ENCODE measurements at places on chromosomes 1 and 21. TPM values are rescaled to one million over a fixed set of nuclear protein-coding genes. Genes with fewer than 3 reads are reported as not detected.

The F13B gene
- not detected for polyA plus RNA-seq

The REN gene
- 71.6 TPM for polyA plus RNA-seq

The DTL gene
- 20.9 TPM for polyA plus RNA-seq

The C4BPA gene
- polyA plus RNA-seq = 0.45 TPM

The LEMD1 gene
- 2.3 TPM for polyA plus RNA-seq

The SYT2 gene
- polyA plus RNA-seq = 3.0 TPM

The ACTL8 gene
- polyA plus RNA-seq = not detected

GRCh38 chr1:245707941-245708340 lies 553.2 kb downstream of the KIF26B start:
- DNase-seq = no peak

DNA sequence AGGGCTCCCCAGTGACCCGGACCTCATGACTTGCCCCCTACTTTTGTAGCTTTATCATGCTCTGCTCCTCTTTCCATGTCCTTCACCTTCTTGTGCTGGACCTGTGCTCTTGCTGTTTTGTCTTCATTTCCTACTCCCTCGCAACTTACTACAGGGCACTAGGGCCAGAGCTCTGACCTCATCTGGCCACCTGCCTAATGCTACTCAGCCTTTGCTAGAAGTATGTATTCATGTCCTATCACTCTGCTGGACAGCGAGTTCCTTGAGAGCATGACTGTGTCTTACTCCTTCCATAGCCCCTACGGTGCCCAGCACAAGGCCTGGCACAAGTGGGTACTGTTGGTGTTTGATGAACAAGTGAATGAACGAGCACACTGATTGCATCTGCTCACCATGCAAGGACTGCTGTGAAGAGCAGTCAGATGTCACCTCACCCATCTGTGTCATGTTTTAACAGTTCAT lies 1.9 kb downstream of the MTFR1L start:
- no peak for DNase-seq

DNA sequence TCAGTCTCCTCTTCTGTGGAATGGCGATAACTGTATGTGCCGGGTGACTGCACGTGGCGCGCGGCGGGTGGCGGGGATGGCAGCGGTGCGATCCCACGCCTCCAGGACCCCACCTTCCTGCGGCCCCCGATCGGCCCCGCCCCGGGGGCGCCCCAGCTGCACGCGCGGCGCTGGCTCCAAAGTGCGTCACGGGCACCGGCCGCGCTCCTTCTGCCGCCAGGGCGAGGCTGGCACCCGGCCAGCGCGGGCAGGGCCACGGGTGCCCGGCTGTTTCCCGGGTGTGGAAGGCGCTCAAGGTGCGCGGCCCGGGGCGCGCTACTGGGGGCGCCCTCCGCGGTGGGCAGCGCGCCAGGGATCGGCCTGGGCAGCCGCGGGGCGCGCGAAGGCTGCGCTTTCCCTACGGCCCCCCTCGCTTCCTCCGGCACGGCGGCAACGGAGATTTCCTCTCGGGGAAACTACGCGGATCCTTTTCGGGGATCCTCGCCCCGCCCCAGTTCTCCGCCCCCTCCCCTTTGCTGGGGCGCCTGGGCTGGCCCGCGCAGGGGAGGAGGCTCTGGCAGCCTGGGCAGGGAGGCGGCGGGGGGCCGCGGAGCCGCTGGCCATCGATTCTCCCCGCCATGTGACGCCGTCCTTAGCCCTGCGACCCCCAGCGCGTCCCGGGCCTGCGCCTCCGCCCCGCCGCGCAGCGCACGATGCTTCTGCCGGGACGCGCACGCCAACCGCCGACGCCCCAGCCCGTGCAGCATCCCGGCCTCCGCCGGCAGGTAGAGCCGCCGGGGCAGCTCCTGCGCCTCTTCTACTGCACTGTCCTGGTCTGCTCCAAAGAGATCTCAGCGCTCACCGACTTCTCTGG lies at the start of gene EVA1C:
Gene EVA1C (plus strand): TSS at position 545 of the 853 bp plus-strand sequence. CDS start 148 bp downstream, at position 693.
- no peak for DNase-seq

GRCh38 chr21:28193189-28193588 lies 799.5 kb downstream of the LTN1 start:
- DNase-seq = no peak

DNA sequence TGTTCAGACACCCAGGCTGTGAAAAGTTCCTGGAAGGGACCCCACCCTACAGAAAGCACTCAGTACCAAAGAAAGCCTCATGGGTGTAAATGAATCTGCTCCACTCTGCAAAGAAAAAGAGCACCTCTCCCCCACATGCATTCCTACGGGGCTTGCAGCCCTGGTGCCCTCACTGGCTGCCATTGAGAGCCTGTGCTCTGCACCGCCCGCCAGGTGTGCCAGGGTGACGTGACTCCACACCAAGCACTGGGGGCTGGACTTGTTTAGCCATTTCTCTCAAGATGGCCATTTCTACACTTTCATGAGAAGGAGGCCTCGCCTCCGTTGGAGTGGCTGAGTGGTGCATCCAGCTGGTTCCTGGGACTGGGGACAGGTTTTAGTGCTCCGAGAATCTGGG lies 380.5 kb upstream of the VAMP3 start:
- no peak for DNase-seq

- DNase-seq = no peak
Observed at GRCh38 chr1:183461350-183461749, 10.9 kb upstream of the SMG7 start.

DNA sequence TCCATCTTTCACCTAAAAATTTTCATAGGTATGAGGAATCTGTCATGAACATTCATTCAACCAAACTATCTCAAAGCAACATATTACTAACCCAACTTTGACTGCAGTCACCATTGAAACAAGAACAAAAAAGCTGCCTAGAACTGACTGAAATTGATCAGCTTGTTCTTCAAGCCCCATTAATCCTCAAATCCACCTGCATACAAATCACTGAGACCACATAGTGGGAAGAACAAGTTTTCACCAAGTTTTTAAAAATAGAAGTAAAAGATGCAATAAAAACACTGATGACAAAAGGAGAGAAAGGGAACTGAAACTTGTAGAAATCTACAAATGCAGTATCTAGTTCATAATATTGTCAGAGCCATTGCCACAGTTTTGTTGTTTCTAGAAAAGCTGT lies 6.1 kb downstream of the SORT1 start:
- DNase-seq = no peak

DNA sequence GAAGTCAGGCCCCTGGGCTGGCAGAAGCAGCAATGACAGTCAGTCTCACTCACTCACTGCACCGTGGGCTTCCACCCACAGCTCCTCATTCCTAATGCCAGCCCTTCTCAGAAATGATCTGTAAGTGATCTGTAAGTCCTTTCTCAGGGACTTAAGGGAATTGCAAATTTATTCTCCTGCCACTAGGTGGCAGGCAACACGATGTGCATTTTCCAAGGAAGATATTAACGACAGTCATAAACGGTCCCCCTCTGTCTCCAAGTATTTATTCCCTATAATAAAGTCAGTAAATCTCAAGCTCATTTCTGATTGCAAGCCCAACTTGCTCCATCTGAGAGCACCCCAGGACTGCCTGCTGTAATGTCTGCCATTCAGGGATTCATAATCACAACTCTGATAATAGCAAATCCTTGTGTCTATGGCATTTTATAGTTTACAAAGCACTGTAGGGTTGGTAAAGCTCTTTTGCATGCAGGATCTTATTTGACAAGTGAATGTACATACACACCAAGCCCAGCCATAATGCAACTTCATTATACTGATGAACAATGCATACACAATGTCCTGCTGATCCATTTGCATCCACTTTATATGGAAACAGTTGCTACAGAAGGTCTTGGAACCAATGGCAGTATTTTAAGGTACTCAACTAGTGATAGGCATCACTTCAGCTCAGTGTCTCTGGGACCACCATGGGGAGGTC lies 380.5 kb upstream of the CAMK1G start:
- no peak for DNase-seq

DNA sequence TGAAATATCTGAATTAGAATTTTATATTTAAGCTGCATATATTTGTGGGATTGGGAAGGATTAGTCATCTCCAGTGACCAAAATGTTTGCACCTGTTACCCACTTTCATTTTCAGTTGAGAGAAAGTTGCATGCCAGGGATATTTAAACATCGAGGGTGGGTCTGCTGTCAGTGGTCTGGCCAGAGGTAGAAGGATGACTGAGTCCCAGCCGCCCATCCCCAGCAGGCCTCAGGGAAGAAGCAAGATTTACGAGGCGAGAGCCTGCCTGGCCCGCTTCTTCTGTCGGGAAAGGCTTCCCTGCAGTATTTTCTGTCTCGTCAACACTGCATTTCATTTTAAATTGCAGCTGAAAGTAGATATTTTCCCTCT lies 1.4 kb upstream of the MAN1C1 start:
- DNase-seq = no peak

DNA sequence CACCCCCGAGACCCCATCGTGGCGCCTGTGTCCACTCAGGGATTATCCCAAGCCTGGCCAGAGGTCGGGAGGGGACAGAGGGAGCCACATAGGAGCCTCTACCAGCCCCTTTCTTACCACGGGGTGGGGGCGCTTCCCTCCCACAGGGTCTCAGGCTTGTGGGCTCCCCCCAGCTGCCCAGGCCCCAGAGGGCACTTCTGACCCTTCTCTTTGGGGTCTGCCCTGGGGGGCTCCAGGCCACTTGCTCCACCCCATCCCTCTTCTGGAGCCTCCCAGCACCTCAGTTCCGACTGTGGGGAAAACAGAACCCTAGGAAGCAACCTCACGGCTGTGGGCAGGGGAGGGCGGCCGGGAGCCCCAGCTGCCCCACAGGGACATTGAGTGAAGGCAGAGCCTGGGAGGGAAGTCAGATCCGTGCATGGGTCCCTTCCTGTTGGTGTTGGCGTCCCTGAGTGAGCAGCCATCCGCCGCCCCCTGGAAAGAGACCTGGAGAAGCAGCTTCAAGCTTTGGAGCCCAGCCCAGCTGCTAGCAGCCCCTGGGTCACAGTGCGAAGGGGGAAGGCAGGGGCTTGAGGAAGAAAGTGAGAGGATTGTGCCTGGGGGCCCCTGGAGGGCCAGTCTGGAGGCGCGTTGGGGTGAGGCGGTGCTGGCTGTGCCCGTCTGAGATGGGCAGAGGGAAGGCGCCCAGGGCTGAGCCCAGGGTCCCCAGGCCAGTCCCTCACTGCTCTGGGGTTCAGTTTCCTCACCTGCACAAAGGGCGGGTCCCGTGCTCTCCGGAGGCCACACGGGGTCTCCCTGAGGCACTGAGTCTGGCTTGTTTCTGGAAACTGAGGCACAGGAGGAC lies 22.1 kb downstream of the RRP1 start:
- no peak for DNase-seq
